Activated naive CD8-positive, alpha-beta T cell treated with anti-CD3 and anti-CD28 coated beads, Interleukin-2, amount 50 U/mL, for 24 hours (primary cell): ENCODE measurements at places on chromosomes 5 and 9.
A peak's percentile ranks its signal among the peaks of the same experiment; 100 is the strongest.

DNA sequence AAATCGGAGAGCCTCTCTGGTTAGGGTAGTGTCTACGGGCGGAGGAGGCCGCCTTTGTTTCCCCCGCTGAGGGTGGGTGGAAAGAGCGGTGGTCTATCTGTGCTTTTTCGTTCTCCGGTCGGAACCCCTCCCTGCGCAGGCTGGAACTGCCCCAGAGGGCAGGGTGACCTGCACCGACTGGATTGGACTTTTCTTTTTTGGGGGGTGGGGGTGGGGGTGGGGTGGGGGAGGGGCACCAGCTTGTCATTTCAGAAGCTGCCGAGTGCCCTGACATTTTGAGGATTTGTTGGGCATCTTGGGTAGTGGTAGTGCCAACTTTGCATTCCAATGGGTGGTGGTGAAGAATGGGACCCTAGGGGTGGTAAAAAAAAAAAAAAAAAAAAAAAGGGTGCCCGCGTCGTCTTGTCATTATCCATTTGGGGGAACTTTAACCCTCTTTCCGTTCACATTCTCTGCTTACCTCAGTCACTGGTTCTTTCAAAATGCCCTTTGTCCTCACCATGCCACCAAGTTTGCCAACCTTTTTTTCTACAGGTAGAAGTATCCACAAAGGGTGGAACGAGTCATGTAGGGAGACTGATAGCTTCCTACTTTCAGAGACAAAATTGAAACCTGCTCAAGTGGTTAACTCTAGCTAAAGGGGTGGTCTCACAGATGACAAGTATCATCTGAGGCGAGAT lies 1.3 kb downstream of the UBE2R2 start:
- no peak for DNase-seq

- DNase-seq: no peak
These were observed 176.6 kb downstream of the CACNA1B start for GRCh38 chr9:138053996-138054752.

DNA sequence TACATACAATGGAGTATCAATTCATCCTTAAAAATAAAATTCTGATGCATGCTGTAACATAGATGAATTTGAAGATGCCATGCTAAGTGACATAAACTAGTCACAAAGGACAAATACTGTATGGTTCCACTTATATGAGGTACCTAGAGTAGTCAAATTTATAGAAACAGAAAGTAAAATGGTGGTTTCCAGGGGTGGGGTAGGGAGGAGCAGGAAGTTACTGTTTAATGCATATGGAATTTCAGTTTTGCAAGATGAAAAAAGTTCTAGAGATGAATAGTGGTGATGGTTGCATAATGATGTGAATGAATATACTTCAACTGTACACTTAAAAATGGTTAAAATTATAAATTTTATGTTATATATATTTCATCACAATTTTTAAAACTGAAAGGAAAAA lies 57.3 kb upstream of the FNIP1 start:
- DNase-seq: no peak

- DNase-seq: no peak
These were observed 559 bp downstream of the SPAG8 start for GRCh38 chr9:35811381-35812024.

DNA sequence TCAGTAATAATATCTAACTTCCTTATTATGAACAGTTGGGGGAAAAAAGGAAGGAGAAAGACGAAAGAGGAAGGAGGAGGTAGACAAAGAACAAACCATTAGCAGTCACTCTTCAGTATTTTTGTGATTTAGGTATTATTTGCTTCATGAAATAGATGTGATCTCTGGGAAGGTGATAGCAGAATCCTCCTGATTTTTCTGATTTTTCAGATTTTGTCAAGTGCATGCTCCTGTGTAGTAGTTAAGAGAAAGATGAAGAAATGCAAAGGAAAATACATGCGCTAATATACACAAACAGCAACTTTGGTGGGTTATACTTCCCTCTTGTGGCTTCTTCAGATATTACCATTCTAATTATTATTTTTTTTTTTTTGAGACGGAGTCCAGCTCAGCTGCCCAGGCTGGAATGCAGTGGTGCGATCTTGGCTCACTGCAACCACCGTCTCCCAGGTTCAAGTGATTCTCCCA lies 31.6 kb downstream of the LMNB1 start:
- no peak for DNase-seq

DNA sequence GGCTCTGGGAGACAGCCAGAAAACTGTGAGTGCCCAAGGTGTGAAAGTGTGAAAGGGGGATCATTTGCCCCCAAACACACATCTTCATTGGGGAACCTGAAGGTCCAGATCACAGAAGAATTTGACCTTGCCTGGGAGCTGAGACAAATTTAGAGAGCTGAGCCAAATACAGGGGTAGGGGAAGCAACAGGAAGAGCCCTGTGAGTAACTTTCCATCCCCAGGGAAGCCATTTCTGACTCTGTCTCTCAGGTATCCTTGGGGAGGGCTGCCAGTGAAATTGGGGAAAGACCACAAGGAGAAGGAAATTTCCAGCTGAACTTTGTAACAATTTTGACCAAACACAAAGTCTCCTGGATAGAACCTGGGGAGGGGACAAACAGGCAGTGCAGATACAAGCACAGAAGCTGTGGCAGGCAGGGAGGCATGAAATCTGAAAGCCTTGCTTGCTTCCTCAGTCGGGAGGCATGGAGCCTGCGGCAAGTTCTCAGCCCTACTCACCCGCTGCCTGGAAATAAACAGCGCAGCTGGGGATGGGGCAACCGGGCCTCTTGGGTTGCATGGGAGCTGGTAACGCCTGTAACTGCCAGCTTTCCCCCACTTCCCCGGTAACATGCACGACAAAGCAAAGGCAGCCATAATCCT lies 31.5 kb upstream of the ZCCHC9 start:
- DNase-seq: no peak

DNA sequence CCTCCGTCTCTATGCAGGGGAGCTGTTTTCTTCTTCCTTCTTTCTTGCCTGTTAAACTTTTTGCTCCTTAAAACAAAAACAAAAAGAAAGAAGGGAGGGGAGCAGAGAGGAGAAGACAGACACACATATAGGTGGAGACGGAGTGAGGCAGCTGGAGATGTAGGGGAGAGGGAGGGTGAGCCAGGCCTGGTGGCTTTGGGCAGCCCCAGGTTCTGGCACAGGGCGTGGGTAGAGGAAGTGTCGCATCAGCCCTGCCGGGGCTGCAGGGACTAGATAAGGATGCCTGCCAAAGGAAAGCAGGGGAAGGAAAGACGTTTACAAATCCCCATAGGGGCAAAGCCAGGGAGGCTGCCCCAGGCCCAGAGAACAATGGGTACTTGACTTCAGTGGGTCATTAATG lies 38.7 kb upstream of the PTGS1 start:
- DNase-seq: no peak

GRCh38 chr9:37209431-37210386 lies 89.3 kb downstream of the ZCCHC7 start:
- DNase-seq: no peak

GRCh38 chr9:8229226-8229625 lies 429.6 kb upstream of the DMAC1 start:
- no peak for DNase-seq

- DNase-seq: no peak
These were observed 282.7 kb downstream of the ENC1 start for GRCh38 chr5:74357827-74358226.

DNA sequence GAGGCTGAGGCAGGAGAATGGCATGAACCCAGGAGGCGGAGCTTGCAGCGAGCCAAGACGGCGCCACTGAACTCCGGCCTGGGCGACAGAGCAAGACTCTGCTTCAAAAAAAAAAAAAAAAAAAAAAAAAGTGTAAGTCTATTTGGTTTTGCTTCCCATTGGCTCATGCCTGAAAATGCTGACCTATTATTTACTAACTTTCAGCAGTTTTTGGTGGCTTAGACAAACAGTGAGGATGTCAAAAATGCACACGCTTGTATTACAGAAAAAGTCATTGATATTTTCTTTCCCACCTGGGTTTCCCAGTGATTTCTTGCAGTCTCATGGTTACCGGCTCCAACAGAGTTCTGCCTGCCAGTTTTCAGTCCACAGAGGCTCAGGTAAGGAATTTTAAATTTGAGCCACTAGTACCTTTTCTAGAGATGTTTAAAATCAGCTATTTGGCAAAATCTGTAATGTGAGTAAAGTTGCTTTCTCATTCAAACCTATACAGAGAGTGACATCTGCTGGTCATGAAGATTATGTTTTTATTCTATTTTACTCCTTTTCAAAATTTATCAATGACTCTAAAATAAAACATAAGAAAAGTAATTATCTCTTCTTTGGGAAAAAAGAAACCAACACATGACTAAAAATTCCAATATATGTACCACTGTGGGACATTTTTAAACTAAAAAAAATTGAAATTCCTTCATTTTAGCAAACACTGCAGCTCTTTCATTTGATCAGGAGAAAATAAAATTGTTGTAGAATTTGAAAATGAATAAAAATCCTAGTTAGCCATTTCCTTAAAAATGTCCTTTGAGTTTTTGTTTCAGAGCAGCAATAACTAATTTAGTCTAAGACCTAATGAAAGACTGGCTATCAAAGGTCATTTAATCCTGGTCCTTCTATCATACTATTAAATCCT lies 8.8 kb downstream of the FAM200C start:
- DNase-seq: no peak

GRCh38 chr9:69376651-69377050 lies 51.6 kb downstream of the ENTREP1 start:
- no peak for DNase-seq

GRCh38 chr5:131221888-131222287 lies 42.0 kb upstream of the CDC42SE2 start:
- DNase-seq: no peak

DNA sequence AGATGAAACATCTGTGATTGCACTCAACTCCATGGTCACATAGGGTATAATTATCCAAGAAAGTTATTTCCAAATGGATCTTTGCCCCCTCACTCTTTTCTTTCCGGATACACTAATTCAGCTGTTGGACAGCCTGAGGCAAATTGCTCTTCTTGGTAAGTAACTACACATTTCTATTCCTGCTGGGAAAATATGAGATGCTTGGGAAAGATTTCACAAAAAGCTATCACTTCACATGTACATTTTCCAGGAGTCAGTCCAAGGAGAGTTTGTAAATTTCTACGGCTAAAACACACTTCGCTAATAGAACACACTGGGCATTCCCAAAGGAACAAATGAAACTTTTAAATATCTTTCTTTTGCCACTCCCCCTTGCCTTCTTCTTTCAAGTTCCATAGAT lies 123.0 kb upstream of the GRIA1 start:
- no peak for DNase-seq

GRCh38 chr9:72155301-72155700 lies 6.1 kb downstream of the GDA start:
- DNase-seq: no peak

- DNase-seq: no peak
These were observed 51.9 kb downstream of the MAPKAP1 start for GRCh38 chr9:125655066-125655633.

GRCh38 chr9:127707766-127708165 lies 978 bp downstream of the CFAP157 start:
- peak; percentile 32 for DNase-seq

DNA sequence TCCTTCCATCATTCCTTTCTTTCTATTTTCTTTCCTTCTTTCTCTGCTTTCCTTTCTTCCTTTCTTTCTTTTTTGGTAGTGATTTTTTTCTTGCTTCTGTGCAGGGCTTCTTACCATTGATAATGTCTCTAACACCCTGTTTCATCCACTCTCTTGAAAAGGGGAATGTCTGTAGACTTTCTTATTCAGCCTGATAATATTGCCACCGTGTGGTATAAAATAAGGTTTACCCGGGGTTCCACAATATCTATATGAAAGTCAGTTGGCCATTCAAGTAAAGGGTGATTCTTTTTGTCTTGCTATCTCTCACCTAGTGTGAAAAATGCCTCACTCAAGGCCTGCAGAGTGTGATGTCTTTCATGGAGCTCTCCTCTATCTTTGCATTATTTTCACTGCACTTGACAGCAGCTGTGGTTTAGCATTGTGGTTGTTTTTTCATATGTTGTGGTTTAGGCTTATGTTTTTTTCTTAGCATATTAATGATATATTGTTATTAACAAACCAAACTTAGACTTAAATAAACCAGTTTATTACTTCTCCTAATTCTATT lies 153.9 kb downstream of the CSNK1G3 start:
- no peak for DNase-seq

- DNase-seq: no peak
These were observed 43.0 kb upstream of the KCNV2 start for GRCh38 chr9:2674141-2674824.

- no peak for DNase-seq
These were observed 438 bp upstream of the PAPPA start for GRCh38 chr9:116152941-116153764.

- DNase-seq: no peak
These were observed 13.5 kb upstream of the TUSC1 start for GRCh38 chr9:25691786-25692185.

DNA sequence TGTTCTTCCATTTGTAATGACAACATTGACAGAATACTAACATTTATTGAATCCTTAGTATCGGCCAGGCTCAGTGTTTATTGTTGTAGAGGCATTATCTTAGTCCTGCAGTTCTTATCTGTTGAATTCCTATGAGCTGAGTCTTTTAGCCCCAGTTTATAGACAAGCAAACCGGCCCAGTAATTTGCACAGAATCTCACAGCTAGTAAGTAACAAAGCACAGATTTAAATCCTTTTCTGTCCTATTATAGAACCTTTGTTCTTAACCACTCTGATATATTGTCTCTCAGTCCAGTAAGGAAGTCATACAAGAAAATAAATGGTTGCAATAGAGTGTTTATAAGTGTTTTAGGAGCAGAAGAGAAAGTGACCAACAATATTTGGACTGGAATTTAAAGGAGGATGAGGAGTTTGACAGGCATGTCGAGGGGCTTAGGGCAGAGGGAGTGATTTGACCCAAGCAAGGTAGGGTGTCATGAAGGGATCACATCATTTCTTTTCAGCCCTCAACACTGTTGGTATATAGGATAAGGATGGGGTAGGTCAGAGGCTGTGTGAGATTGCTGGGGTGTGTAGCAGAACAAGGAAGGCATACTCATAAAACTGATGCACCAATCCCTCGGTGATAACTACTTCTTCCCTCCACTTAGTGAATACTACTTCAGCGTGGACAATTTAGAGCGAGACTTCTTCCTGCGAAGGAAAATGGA lies 39.5 kb downstream of the LARP1 start:
- no peak for DNase-seq

- DNase-seq: no peak
These were observed 402.9 kb upstream of the CLINT1 start for GRCh38 chr5:158261674-158262367.

GRCh38 chr5:13480834-13481233 lies 463.7 kb downstream of the DNAH5 start:
- no peak for DNase-seq
